Spleen (tissue), 13 donors: ENCODE measurements at places on chromosomes 11 and 22.
A peak's percentile ranks its signal among the peaks of the same experiment; 100 is the strongest.

GRCh38 chr22:16975155-16975885 is 32.7 kb downstream of the GAB4 start:
- no peak for DNase-seq
- no peaks in the 10 kb centered on the region for H3K36me3 ChIP-seq
- H3K4me1 ChIP-seq, result no peaks in the 10 kb centered on the region
- peaks cover 8% of the 10 kb centered on the region for H3K27me3 ChIP-seq
- H3K4me3 ChIP-seq, result no peak overlapping the region

GRCh38 chr11:110501428-110501827 is 71.7 kb downstream of the FDX1 start:
- H3K36me3 ChIP-seq, result no peaks in the 10 kb centered on the region
- no peak overlapping the region for H3K4me3 ChIP-seq
- no peaks in the 10 kb centered on the region for H3K4me1 ChIP-seq
- DNase-seq, result no peak
- no peaks in the 10 kb centered on the region for H3K27me3 ChIP-seq

GRCh38 chr11:73154178-73154577 is 12.1 kb upstream of the FCHSD2 start:
- no peak overlapping the region for H3K4me3 ChIP-seq
- peaks cover 86% of the 10 kb centered on the region for H3K4me1 ChIP-seq
- no peaks in the 10 kb centered on the region for H3K36me3 ChIP-seq
- H3K27me3 ChIP-seq, result no peaks in the 10 kb centered on the region

DNA sequence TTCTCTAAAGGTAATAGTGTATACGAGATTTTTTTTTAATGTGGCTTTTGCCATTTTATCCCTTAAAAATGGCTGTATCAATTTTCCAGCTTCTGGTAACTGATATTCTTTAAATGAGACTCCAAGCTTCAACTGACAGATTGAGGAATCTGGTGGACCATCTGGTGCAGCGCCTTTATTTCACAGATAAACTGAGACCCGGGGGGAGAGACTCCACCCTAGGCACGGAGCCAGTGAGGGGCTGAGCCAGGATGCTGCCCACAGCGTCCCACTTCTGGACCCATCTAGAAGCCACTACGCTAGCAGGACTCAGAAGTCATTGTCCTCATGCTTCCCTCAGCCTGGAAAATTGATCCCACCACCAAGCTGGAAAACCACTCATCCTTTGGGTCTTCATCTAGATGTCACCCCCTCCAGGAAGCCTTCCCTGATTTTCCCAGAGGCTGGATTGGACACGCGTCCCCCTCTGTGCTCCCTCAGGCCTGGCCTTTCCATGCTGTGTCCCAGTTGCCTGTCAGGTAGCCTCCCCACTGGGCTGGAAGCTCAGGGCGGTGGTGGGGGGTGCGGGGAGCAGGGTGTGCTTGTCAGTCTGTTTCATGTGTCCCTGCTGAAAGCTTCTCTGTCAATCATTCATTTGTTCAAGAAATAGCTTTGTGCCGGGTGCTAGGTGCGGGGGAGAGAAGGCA is 12.3 kb upstream of the CD5 start:
- H3K27me3 ChIP-seq, result no peaks in the 10 kb centered on the region
- H3K4me3 ChIP-seq, result no peak overlapping the region
- no peak for DNase-seq
- no peak overlapping the region for H3K27ac ChIP-seq
- H3K36me3 ChIP-seq, result no peaks in the 10 kb centered on the region

- H3K27ac ChIP-seq, result no peak overlapping the region
- peaks cover 41% of the 10 kb centered on the region for H3K36me3 ChIP-seq
Observed at GRCh38 chr22:17732251-17732854, 41.9 kb downstream of the BID start.

GRCh38 chr11:76269247-76269646 is 62.9 kb upstream of the WNT11 start:
- no peak overlapping the region for H3K4me3 ChIP-seq
- no peaks in the 10 kb centered on the region for H3K4me1 ChIP-seq
- no peaks in the 10 kb centered on the region for H3K36me3 ChIP-seq
- DNase-seq, result peak; percentile 64
- no peak overlapping the region for H3K27ac ChIP-seq

DNA sequence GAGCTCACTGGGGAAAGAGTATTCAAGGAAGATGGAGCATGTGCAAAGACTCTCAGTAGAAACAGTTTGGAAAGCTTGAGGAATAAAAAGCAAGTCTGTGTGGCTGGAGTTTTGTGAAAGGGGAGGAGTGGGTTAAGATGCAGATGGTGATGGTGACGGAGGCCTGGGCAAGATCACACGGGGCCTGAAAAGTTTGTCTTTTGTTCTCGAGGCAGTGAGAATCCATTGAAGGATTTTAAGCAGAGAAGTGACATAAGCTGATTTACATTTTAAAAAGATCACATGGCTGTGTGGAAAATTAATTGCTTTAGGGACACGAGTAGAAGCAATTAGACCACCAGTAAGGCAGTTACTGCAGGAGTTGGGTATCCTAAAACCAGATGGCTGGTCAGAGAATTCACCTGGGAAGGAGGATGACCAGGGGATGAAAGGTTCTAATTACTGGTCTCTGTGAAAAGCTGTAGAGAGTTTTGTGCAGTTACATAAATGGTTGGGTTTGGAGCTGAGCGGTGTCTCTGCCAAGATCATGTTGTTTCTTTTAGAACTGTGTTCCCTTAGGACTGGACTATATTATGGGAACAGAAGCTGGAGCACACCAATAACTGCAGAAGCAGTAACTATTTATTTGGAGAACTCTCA is 7.1 kb downstream of the RRP8 start:
- no peak overlapping the region for H3K4me3 ChIP-seq
- no peak overlapping the region for H3K27ac ChIP-seq
- H3K4me1 ChIP-seq, result peaks cover 3% of the 10 kb centered on the region
- H3K27me3 ChIP-seq, result no peaks in the 10 kb centered on the region
- no peak for DNase-seq
